ENCODE measurements at places on chromosomes 7 and 10. TPM values are rescaled to one million over a fixed set of nuclear protein-coding genes. Genes with fewer than 3 reads are reported as not detected.

Gene PLXDC2
- total RNA-seq = 2.3 TPM

Gene DOCK4
- total RNA-seq = 3.7 TPM

Gene C7orf57
- total RNA-seq = not detected

Gene OPN1SW
- not detected for total RNA-seq

Gene GBF1
- 43.9 TPM for total RNA-seq

Gene OR2A5
- not detected for total RNA-seq

Gene FMC1
- total RNA-seq = 9.5 TPM

Gene CLCN1
- total RNA-seq = not detected

Gene TUBB8
- total RNA-seq = not detected

Gene TSPAN12
- 2.0 TPM for total RNA-seq

Gene FEZF1
- not detected for total RNA-seq

Gene TBXAS1
- not detected for total RNA-seq

Gene CCL24
- not detected for total RNA-seq

Gene MYO1G
- not detected for total RNA-seq

Gene RSPH10B
- not detected for total RNA-seq

Gene TET1
- 2.1 TPM for total RNA-seq

Gene EGFR
- 55.0 TPM for total RNA-seq

Gene EFCAB10
- not detected for total RNA-seq

Gene IL15RA
- 0.89 TPM for total RNA-seq

Gene CLEC5A
- not detected for total RNA-seq

Gene ARL3
- total RNA-seq = 3.8 TPM

Gene IFIT5
- total RNA-seq = 25.9 TPM

Gene PTER
- 13.3 TPM for total RNA-seq

Gene CTAGE6
- total RNA-seq = 0.22 TPM

Gene SPDYE5
- total RNA-seq = not detected

Gene ZNF777
- 10.4 TPM for total RNA-seq

Gene CYP26C1
- total RNA-seq = not detected
